ENCODE measurements at places on chromosomes 4 and X. TPM values are rescaled to one million over a fixed set of nuclear protein-coding genes. Genes with fewer than 3 reads are reported as not detected.

GRCh38 chr4:162232349-162232748 is 68.5 kb upstream of the FSTL5 start:
- no peak for DNase-seq

Gene STPG2
- total RNA-seq: not detected

- DNase-seq: no peak
Measured at GRCh38 chr4:157314906-157315305, 94.4 kb downstream of the GRIA2 start.

Gene SPIN2A
- total RNA-seq: 0.48 TPM

GRCh38 chrX:131831185-131831520 is 191.9 kb upstream of the STK26 start:
- DNase-seq: no peak

Gene TMEM47
- 36.9 TPM for total RNA-seq

- DNase-seq: no peak
Measured at GRCh38 chr4:109816894-109817293, 1.3 kb downstream of the GAR1 start.

DNA sequence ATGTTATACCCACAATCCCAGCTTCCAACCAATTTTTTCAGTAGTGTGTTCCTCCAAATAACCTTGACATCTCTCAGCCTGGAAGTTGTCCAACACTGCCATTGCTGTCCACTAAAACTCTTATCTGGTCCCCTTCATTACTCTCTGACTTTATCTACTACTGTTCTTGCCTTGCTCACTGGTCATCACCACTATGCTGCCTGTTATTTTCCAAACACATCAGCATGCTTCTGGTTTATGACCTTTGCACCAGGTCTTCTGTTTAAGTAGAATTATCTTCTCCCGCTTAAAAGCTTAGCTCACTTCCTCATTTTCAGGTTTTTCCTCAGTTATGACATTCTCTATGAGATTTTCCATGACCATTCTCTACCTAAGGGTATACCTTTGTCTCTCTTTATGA is 5.5 kb downstream of the ELMOD2 start:
- no peak for DNase-seq

GRCh38 chr4:123587983-123588494 is 191.4 kb downstream of the SPRY1 start:
- no peak for DNase-seq

All from ovary (tissue), 10 donors.